ENCODE measurements at places on chromosomes 16 and 17.

GRCh38 chr17:22145605-22146178 lies 453.4 kb downstream of the KCNJ18 start:
- no peak for DNase-seq

- no peak for DNase-seq
Measured at GRCh38 chr17:19334331-19334730, 28.2 kb downstream of the B9D1 start.

GRCh38 chr16:82641336-82641984 lies 14.7 kb downstream of the CDH13 start:
- no peak for DNase-seq

- no peak for DNase-seq
Measured at GRCh38 chr17:50100480-50100883, 5.3 kb downstream of the PDK2 start.

DNA sequence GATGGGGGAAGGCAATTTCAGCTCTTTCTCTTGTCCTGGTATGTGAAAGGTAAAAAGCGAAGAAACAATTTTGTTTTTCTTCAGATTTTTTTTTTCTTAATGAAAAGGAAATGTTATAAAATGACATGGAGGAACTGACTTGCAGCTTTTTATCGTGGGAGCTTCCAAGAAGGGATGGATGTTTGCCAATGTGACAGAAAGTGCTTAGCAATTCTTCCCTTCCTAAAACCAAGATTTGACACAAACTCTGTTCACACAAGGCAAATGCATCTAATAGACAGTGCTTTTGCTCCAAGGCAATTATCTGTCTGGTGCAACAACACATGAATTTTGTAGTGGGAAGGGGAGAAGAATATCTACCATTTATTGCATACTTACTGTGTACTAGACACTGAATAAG lies 988.5 kb downstream of the CDH11 start:
- no peak for DNase-seq

- no peak for DNase-seq
Measured at GRCh38 chr17:11144358-11145233, 96.4 kb upstream of the SHISA6 start.

Measured in NCI-H1930 (cell line).